Activated CD4-positive, alpha-beta T cell treated with anti-CD3 and anti-CD28 coated beads, Interleukin-2, amount 50 U/mL, for 16 hours (primary cell): ENCODE measurements at places on chromosomes 5 and 9.

GRCh38 chr9:126028746-126029145 lies 281.6 kb downstream of the PBX3 start:
- DNase-seq: no peak

GRCh38 chr5:6096101-6096500 lies 282.2 kb downstream of the MED10 start:
- no peak for DNase-seq

GRCh38 chr9:100084734-100085133 lies 14.1 kb downstream of the ERP44 start:
- DNase-seq: peak; percentile 81

- no peak for DNase-seq
Observed at GRCh38 chr5:61409568-61409967, 77.5 kb downstream of the ZSWIM6 start.

GRCh38 chr9:109689701-109690100 lies 90.3 kb upstream of the PALM2AKAP2 start:
- DNase-seq: no peak

DNA sequence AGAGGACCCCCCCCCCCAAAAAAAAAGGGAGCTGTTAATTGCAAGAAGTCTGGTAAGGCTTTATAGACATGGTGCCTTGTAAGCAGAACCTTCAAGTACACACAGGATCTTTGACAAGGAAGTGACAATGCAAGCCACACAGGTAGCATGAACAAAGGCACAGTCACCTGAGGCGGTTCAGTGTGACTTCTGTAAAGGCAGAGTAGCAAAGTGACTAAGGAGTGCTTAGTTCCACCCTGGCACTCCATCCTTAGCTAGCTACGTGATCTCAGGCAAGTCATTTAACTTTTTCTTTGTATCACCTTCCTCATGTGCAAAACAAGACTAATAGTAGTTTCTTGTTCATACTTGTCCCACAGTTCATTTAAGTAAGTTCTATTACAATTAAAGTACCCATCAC lies 282.0 kb downstream of the PRELID2 start:
- no peak for DNase-seq
